ENCODE measurements at places on chromosomes 13 and 19.

GRCh38 chr19:33673996-33674625 lies 52.4 kb downstream of the CHST8 start:
- peak; percentile 33 for DNase-seq

DNA sequence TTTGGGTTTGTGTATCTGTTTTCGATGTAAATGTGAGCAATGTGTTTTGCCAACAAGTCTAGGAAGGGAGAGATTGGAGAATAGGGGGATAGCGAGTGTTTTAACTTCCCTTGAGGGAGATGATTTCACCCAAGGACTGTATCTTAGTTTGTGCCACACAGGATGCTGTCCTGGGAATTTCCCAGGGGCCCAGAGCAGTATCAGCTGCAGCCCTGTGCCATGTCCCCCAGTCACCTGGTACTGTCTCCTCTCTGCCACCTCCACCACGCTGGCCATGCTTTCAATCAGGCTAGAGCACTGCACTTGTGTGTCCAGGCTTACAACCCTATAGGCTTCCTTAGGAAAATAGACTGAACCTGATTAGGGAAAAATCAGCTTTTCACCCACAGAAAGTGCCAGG lies 40.1 kb upstream of the CLDN10 start:
- no peak for DNase-seq

DNA sequence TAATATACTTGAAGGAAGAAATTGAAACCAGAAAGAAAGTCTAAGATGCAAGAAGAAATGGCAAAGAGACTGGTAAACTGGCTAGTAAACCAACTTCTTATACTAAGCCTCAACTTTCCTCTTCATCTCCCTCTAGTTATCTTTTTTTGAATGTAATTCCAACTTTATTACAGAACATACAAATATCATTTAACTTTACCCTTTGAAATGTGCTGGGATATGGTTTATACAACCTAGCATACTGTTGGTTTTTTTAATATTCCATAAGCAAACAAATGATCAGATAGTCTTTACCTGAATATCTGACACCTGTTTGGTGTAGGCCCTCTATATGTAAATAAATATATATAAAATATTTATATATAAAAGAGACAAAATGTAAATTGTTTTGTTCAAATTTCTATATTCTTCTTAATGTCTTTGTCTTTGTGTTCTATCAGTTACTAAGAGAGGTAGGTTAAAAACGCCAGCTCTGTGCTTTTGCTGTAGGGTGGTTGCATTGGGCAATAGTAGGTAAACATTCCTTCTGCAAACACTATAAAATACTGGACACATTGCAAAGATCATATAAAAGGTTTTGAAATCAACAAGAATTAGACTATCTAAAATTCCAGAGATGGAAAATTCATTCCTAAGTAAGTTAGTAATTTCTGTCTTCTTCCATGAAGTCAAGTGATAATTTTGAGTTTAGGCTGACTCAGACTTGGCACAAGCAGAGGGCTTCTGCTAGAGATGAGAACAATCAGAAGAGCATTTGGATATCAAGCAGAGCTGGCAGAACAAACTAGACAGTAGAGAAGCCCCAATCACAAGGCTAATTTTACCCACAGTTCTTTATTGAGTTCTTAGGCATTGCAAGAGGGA lies 383.3 kb downstream of the RFC3 start:
- DNase-seq = no peak

DNA sequence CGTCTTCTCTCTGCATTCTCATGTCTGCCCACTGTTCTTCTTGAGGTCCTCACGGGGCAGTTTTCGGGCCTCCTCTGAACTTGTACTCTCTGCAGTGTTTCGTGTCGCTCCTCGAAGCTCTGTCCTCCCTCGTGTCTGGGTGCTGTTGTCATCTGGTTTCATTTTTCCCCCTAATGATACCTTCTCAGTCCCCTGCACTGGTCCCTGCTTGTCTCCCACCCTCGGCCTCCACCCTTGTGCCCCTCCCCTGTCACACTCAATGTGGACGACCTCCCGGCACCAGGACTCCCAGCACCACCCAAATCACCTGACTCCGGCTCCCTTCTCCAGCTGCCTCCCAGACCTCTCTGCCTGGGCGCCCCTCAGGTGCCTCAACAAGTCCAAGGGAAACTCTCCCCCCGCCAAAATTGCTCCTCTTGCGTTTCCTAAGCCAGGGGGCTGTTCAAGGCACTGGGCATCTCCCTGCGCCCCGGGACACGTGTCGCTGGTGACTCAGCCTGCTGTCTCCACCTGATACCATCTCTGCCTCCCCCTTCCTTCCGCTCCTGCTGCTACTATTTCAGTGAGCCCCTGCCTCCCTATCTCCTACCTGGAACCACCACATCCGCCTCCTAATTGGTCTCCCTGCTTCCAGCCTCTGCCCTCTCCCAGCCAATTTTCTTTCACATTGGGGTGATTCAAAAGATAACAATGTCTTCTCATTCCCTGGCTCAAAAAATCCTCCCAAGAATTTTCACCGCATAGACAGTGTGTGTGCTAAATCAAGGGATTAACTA lies 49.5 kb downstream of the RFX2 start:
- peak; percentile 86 for DNase-seq

- DNase-seq = no peak
Observed at GRCh38 chr13:59247171-59247570, 916.6 kb downstream of the DIAPH3 start.

GRCh38 chr13:73216381-73216831 lies 157.6 kb downstream of the KLF5 start:
- DNase-seq = no peak

- no peak for DNase-seq
Observed at GRCh38 chr19:28445826-28446225, 767.1 kb downstream of the UQCRFS1 start.

DNA sequence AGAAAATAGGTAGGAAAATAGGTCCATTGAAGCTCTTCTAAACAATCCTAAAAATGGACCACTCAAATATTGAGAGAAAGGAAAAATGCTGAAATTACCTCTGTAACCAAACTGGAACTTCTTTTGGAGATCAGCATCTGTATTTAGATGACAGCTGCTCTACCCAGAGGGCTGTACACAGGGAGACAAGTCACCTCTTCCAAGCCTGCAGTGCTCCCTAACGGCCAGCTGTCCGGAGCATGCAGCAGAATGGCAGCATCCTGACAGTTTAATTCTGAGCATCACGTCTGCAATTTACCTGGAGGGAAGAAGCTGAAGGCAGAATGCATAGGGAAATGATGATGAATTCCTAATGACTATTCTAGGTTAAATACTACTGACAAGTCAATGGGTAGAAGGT lies 62.8 kb upstream of the DIAPH3 start:
- DNase-seq = no peak

- DNase-seq = no peak
Observed at GRCh38 chr19:18666317-18666716, 17.2 kb upstream of the CRTC1 start.

DNA sequence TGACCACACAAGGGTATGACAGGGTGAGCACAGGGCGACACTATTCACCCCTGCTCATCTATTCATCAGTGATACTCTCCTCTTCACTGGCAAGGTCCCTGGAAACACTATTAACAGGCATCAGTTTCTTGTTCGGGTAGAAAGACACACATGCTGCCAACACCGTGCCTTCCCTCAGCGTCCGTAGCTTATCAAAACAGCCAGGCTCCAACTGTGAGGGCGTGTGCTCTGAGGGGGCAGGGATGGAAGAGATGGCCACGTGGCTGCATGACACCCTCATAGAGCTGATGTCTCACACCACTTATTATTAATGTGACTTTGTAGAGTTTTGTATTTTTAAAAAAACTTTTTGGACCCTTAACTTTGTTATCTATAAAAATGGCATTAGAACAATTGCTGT lies 160.3 kb downstream of the ITGBL1 start:
- no peak for DNase-seq

DNA sequence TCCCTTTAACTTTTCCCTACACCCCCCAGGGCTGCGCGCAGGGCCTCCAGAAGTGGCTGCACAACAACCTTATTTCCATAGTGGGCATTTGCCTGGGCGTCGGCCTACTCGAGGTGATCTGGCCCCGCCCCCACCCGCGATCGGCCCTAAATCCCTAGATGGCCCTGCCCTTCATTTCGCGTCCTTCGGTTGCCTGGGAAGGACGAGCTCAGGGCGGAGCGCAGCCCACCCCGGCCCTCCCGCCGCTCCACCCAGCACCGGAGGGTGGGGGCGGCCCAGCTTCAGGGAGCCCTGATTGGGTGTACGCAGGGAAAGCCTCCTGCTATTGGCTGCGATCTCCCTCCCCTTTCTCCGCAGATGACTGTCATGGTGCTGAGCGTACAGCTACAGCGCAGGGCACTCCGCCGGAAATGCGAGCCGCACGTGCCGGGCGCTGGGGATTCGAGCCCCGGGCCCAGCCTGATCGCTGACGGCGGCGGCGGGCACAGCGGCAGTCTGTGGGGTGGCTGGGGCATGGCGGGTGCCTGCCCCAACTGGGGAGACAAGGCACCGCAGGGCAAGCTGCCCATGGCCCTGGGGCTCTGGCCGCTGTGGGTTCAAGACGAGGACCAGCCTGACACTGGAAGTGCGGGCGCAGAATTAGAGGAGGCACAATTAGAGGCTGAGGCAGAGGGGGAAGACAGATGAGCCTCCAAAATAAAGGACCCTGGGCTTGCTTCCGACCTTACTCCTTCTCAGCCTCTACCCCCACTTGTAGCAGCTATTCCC lies 4.3 kb downstream of the CD37 start:
- DNase-seq = peak; percentile 54

DNA sequence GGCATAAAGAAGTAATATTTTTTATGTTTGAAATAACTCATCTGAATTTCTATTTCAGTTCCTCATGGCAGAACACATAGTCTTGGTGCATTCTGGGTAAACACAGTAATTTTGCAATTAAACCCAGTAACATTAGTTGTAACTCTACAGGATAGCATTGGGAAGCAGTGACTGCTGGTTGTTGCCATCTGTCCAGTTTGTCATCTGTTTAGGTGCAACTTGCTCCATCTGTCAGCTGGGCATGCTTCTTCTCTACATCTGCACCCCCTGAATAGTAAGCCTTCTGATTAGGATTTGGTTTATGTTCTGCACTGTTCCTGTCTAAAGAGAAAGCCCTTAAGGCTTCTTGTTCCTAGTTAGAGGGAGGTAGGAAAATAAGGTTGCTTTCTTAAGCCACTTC lies 63.5 kb upstream of the CSNK1A1L start:
- DNase-seq = no peak

DNA sequence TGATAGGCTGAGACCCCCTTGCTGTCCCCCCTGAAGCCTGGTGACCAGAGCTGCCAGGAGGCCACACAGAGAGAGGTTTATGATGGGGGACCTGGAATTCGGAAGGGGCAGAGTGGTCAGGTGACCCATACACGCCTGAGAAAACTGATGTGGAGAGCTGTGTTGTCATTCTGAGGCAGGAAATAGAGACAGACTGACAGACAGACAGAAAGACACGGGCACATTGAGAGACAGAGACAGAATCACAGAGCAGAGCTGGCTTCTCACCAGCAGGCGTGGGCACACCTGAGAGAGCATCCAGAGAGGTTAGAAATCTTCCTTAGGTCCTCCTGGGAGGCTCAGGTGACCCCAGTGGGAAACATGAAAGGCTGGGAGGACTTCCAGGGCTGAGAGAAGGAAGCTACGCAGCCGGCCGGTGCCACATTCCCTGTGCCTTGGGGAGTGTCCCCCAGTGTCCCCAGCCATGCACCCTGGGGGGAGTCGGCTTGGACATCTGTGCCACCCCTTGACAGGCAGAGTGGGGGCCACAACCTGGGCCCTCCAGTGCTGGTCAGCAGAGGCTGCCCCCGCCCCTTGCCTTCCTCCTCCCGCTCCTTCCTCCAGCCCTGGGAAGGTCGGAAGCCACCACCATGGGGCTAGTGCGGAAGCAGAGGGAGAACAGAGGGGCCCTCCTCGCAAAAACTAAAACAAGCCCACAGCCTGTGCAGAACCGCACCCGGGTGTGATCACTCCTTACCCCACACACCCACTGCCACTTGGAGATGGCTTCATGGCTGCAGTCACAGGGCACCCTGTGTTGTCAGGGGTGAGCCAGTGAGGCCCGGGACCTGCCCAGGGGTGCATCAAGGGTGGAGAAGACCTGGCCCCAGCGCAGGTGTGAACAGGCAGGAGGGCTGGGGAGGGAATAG lies 2.2 kb downstream of the FFAR1 start:
- peak; percentile 60 for DNase-seq

DNA sequence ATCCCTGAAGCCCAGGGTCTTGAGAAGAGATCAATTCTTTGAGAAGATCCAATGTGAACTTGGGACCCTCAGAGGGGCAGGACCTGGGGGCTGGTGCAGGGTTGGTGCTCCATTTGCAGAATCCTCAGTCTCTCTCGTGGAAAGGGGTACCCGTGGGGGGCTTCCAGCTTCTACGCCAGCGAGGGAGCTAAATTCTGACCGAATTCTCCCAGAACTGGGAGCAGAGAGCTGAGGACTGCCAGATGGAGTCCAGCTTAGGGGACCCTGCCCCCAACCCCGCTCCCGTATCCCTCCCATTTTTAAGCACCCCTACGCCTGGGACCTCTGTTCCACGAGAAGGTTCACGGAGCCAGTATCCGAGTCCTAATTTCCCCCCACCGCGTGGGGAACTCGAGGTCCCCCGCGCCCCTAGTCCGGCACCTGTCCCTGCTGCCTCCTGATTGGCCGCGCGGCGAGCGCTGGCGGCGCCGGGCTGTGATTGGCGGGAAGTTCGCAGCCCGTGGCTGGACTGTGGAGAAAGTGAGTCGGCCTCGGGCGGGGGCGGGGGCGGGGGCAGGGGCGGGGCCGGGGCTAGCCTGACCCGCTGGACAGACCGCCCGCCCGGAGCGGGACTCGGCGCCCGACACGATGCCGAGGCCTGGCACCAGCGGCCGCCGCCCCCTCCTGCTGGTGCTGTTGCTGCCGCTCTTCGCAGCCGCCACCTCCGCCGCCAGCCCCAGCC lies 4.4 kb upstream of the LTBP4 start:
- no peak for DNase-seq

GRCh38 chr13:39682310-39682709 lies 26.8 kb downstream of the COG6 start:
- DNase-seq = no peak

- no peak for DNase-seq
Observed at GRCh38 chr13:75492389-75492788, 10.4 kb upstream of the TBC1D4 start.

- no peak for DNase-seq
Observed at GRCh38 chr13:112976526-112976925, 7.5 kb downstream of the MCF2L start.

- DNase-seq = no peak
Observed at GRCh38 chr19:2457394-2458037, 757 bp upstream of the LMNB2 start.

- no peak for DNase-seq
Observed at GRCh38 chr13:110808138-110808537, 94.6 kb downstream of the ING1 start.

DNA sequence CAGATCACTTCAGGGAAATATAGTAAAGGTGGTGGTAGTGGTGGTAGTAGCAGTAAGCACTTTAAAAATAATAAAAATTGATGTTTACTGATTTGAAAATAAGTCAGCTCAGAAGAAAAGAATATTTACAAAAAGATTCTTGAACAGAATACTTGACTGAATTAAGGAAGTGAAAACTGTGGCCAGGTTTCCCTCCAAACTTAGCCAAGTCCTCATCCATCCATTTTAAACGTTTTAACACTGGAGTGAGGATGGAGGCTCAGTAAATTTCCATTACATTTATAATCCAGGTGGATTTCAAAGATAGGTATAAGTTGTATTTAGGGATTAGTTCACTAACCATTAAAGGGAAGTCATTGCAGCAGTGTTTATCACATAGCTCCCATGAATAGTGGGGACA lies 221.5 kb downstream of the RGCC start:
- no peak for DNase-seq
